AG09319 (cell line): ENCODE measurements at places on chromosomes 7 and 10.

DNA sequence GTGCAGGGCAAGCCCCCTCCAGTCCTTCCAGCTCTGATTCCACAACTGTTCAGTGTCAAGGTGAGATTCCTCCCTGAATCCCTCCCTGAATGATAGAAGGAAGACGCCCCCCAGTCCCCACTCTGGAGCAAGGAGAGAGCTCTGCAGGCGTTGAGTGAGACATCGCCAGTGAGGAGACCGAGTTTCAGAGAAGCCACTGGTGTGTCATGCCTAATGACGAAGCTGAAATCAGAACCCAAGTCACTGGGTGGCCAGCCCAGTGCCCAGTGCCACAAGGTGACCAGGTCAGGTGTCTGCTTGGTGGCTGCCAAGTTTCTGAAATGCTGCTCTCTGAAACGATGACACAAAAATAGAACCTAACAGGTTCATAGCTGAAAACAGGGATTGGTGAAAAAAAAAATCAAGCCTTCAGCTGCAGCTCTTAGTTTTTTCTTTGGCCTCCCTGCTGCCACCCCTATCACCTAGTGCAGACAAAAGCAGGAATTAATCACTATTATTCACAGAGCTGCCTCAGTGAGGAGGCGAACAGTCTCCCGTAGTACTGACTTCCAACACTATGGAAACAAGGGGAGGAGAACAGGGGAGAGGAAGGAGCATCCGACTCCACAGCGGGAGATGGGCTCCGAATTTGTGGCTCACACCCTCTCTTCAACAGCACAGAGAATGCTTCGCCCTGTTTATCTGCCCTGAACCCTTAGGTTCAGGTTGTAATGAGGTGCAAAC is 153.5 kb downstream of the ARHGAP12 start:
- no peak for DNase-seq

- DNase-seq = no peak
Observed at GRCh38 chr7:98469088-98469487, 68.2 kb upstream of the BAIAP2L1 start.

DNA sequence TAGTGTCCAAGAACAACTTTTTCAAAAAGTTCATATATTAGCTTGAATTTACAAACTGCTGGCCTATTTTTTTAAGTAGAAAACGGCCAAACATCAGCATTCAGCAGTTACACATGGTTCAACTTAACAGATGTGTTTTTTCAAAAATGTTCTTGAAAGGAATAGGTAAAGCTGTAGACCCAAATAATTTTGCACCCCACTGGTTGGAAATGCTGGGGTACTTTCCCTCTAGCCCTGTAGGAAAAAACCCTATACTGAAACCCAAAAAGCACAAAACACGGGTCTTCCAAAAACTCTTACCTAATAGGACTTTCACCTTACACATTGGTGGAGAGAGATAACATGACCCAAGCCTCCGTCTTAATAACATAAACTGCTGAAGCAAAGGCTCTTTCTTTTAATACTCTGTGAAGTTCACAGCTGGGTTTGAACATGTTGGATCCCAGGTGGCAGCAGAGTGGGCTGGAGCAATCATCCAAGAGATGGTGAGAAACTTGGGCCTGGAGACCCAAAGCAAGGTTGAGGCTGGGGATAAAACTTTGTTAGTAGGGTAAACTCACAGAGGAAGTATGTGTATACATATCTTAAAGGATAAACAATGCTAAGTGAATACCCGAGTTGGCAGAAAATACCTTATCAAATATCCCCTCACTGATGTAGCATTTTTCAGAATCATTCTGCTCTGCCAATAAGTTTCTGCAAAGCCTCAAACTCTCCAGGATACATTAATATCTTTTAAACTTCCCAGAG is 629 bp upstream of the DNAJC9 start:
- DNase-seq = no peak

DNA sequence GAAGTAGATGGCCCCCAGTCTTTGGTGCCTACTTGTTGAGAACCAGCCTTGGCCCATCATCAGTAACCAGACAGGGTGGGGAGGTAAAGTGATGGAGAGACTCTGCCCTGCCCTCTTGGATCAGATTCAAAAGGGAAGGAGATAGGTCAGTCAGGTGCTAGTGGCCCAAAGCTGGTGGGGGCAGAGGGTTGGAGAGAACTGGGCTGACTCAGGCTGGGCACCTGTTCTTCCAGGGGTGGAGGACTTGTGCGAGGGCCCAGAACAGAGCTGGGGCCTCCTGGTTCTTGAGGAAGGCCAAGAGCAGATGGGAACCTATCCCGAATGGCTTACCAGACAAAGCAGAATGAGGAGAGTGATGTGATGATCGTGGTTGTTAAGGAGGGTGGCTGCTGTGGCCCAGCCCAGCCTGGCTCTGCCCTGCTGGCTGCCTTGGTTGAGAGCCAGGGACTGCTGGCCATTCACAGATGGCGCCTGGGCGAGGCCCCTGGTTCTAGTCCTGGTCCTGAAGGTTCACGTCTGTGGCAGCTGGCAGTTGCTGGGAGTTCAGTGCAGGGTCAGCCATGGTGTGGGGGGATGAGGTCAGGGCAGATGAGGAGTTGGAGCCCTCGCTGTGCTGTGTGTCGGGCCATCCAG is 36.6 kb downstream of the PALD1 start:
- DNase-seq = no peak

- DNase-seq = no peak
Observed at GRCh38 chr7:47153576-47153975, 428.3 kb downstream of the TNS3 start.

- no peak for DNase-seq
Observed at GRCh38 chr7:48165157-48165556, 6.1 kb upstream of the ABCA13 start.

DNA sequence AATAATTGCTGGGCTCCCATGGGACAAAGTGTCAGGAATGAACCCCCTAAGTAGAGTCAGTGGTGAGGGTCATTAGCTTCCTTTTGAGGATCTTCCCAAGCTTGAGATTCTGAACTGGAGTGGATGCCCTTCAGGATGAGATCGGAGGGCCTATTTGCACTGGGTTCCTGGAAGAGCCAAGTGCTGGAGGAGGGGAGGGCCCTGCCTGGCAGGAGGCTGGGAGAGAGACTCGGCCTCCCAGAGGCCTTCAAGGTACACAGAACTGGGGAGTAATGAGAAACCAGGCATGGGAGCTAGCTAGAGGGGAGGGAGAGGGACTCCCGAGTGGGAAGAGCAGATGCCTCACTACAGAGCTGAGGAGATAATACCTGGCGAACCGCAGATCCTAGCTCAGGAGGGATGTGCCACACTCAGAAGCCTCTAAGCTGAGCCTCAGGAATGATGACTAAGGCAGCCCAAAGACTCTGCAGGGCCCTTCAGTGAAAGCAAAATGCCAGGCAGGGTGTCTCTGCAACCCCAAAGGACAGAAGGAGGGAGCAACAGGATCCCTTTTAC is 9.4 kb downstream of the PDAP1 start:
- DNase-seq = no peak

GRCh38 chr7:91348711-91349110 is 84.5 kb downstream of the FZD1 start:
- no peak for DNase-seq

GRCh38 chr10:52059089-52059488 is 255.0 kb upstream of the DKK1 start:
- no peak for DNase-seq

- DNase-seq = no peak
Observed at GRCh38 chr10:86267286-86268195, 99.1 kb downstream of the GRID1 start.

DNA sequence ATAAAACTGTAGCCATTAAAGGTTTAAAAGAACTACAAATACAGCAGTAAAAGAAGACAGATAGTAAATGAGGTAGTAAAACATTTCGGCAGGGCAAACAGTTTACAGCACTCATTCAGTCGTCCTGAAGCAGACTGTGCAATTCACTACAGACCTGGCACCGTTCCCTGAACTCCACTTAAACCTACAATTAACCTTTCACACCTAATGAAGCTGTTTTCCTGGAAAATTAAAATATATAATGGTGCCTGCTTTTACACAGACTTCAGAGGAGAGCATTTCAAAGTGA is 335.3 kb downstream of the GFRA1 start:
- no peak for DNase-seq

GRCh38 chr10:63262430-63263073 is 129.4 kb downstream of the NRBF2 start:
- no peak for DNase-seq

DNA sequence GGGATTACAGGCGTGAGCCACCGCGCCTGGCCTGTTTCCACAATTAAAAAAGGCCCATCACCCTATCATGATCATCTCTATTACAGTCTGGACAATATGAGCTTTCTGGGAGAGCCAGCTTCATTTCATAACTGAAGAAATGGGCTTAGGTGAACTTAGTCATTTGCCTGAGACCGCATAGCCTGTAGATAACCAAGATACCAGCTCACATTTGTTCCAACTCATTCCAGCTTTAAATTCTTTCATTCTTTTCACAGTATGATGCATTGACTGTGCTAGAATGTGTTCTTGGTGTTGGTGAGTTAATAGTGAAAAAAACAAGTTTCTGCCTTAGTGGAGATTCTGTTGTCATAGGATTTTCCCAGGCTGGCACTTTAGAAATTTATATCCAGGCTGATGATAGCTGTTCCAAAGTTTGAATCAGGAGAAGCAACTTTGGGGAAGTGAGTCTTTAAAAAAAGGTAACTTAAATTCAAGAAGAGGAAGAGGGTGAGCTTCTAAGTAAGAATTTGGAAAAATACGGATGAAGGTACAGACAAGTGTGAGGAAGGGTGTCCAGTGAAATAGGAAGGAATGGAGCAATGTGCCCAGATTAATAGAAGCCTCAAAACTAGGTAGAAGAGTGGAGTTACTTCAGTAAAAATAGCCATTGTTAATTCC is 2.1 kb upstream of the H2AZ2 start:
- DNase-seq = no peak

GRCh38 chr7:47702080-47702479 is 120.2 kb upstream of the TNS3 start:
- DNase-seq = no peak

DNA sequence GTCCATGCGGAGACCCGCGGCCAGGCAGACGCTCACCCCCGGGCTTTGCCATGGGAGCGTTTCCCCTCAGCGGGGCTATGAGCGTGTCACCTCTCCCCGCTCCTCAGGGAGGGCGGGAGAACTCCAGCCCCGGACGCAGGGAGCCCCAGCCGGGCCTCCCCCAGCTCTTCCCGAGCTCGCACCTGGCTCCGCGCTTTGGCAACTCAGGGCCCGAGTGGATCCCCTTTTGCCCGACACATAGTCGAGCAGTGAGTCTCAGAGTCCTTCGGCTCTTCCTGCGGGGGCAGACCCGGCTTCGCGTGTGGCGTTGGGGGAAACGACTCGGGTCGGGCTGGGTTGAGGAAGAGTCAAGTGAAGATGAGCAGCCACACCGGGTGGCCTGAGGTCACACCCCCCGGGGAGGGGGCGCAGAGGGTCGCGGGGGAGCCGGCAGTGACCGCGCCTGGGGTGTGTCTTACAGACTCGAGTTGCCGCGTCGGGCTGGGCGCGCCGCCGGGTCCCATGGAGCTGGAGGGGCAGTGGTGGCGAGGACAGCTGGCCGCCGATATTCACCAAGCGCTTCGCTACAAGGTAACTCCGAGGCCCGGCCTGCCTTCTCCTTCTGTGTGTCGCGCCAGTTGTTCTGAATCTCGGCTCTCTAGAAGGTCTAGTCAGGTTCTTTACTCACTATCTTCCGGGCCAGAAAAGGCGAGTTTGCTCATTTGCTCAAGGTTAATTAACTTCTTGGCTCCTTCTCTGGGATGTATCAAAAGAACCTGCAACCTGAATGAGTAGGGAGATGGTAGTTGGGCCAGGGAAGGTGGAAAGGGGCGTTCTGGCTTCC is 721 bp downstream of the CCNJ start:
- no peak for DNase-seq

DNA sequence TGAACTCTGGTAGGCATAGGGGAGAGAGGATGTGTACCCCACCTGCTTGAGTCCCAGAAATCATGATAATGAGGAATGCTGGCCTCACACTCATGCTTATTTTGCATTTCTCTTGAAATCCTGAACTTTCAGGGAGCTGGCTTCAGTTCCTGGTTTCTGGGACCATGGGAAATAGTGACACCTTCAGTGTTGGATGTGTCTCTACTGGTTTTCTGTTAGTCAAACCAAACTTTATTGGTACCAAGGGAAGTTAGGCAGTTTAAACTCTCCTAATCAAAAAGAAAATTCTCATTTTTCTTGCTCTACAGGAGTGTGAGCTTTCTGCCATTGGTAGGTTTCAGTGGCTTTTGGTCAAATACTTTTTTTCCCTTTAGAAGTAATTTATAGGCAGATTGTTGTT is 11.8 kb upstream of the PCGF5 start:
- DNase-seq = no peak
